ENCODE measurements at places on chromosomes 2 and 18.

- DNase-seq, result peak; percentile 54
Observed at GRCh38 chr2:102025583-102026267, 34.0 kb downstream of the IL1R2 start.

- DNase-seq, result no peak
Observed at GRCh38 chr2:217058791-217059755, 199.2 kb upstream of the TNP1 start.

DNA sequence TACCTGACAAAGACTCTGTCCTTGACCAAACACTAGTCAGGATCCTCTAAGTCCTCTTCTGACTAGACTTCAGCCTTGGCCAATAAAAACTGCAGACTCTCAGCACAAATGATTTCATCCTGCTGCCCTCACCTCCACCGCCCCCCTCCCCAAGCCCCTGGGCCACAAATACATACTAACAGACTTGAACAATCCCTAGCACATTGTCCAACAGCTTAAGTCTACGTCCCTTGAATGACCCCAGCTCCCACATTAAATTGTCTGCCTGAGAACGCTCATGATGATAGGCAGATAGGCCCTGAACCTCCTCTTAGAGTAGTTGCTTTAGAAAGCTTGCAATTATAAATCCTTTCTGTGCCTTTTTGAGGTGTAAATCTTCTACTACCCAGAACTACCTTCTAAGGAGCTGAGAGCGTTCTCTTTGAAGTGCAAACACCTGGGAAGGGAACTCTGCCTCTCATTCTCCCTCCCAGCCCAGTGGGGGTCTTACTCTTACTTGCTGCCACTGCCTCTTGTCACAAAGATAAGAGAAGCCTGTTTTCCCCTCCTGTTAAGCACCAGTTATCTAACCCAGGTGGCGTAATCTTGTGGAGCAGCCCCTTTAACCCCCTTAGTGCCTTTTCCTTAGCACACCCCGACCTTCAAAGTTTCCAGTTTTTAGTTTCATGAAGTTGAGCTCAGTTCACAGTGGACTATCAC lies 1225.6 kb downstream of the LRP1B start:
- no peak for DNase-seq

DNA sequence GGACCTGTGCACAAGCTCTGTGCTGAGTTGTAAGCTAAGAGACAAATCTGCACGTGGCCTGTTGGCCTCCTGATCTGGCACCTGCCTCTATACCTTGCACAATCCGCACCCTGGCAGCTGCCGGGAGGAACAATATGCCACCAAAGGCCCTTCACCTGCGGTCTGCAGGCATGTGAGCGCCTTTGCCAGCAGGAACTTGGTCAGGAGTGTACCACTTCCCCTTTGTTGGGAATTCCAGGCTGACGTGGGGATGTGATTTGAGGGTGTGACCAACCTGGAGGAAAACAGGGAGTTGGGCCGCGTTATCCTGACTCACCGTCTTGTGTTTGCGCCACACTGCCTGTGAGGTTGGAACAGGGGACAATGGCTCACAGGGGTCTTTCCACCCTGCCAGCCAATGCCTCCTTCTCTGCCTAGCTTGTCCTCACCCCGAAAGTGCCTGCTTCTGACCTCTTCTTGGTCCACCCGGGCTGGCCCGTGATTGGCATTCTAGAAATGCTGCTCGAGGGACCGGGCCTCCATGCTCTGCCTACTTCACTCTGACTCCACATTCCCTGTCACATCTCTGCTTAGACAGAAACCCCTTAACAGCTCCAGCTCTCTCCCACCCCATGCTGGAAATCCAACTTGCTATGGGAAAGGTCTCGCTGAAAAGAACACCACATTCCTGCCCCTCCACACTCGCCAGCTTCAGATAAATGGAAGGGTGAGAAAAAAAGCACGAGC lies 67.1 kb upstream of the MAP4K4 start:
- DNase-seq, result no peak

GRCh38 chr2:219125886-219126270 lies 34.7 kb downstream of the NHEJ1 start:
- DNase-seq, result no peak

GRCh38 chr18:50720325-50720674 lies 99.5 kb downstream of the MRO start:
- DNase-seq, result no peak
